ENCODE measurements at places on chromosomes 5 and 9.
A peak's percentile ranks its signal among the peaks of the same experiment; 100 is the strongest.

- no peak for DNase-seq
- H3K4me1 ChIP-seq, result no peaks in the 10 kb centered on the region
- no peaks in the 10 kb centered on the region for H3K27me3 ChIP-seq
These were observed 2244.0 kb upstream of the ACO1 start for GRCh38 chr9:30140407-30140806.

- H3K27ac ChIP-seq, result no peak overlapping the region
- no peaks in the 10 kb centered on the region for H3K4me1 ChIP-seq
- H3K4me3 ChIP-seq, result no peak overlapping the region
- DNase-seq, result no peak
- H3K27me3 ChIP-seq, result no peaks in the 10 kb centered on the region
These were observed 70.3 kb upstream of the ADAMTS16 start for GRCh38 chr5:5069851-5070250.

GRCh38 chr9:80231318-80232236 is 659.8 kb downstream of the TLE4 start:
- H3K4me1 ChIP-seq, result no peaks in the 10 kb centered on the region
- no peak overlapping the region for H3K4me3 ChIP-seq
- H3K27ac ChIP-seq, result no peak overlapping the region
- no peak for DNase-seq

GRCh38 chr5:33824516-33825195 is 67.1 kb downstream of the ADAMTS12 start:
- H3K27me3 ChIP-seq, result no peaks in the 10 kb centered on the region
- peak overlapping the region; percentile 66 for H3K27ac ChIP-seq
- no peaks in the 10 kb centered on the region for H3K4me1 ChIP-seq
- H3K4me3 ChIP-seq, result no peak overlapping the region
- H3K36me3 ChIP-seq, result no peaks in the 10 kb centered on the region

Measured in breast epithelium (tissue), 4 donors.